Activated CD8-positive, alpha-beta memory T cell treated with anti-CD3 and anti-CD28 coated beads for 4 hours (primary cell): ENCODE measurements at places on chromosomes 7 and 10.

- no peak for DNase-seq
Measured at GRCh38 chr10:34295142-34295548, 520.0 kb downstream of the PARD3 start.

DNA sequence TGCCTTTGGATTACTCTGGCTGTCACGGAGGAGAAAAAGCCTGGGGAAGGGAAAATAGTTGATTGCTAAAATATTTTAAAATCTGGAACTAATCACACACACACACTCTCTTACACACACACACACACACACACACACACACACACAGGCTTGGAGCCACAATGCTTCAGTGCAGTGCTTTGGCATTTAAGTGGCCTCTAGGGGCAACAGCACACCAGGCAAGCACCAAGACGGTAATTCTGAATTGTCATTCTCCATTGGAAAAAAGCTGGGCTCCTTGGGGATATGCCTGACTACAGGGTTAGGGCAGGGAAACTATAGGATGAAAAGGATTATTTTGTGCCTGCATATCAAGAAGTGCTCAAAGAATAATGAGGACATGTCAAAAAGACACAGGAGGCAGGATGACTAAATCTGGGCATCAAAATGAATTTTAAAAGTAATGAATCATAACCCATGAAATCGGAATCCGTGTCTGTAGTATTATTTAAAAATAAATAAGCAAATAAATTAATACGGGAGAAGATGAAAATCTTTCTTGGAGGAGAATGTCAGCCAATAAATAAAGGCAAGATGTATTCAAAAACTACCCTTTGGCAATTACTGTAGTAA lies 30.4 kb upstream of the DDC start:
- no peak for DNase-seq

GRCh38 chr7:117479225-117480054 lies at the start of gene CFTR:
Gene CFTR (plus strand): TSS chr7:117480025. CDS start chr7:117480095, 70 bp downstream.
- no peak for DNase-seq

- DNase-seq = no peak
Measured at GRCh38 chr7:72025381-72025960, 386.7 kb downstream of the CALN1 start.

GRCh38 chr7:30463405-30464145 lies 15.0 kb downstream of the NOD1 start:
- no peak for DNase-seq

DNA sequence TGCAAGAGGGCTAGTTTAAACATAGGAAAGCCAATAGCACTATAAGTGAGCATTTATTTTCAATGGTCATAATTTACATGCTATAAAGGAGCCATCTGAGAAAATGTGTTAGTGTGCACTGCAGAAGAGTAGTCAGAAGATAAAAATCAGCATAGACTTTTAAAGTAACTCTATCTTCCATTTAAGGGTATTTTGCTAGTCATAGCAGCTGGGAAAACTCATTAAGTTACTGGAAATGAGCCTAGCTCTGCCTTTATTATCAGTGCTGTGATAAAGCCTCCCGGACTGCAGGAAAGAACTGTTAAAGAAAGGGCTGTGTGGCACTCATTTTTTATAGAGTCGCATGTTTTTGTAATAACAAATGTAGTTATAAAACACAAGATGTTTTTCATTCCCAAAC lies 825.8 kb upstream of the POM121L12 start:
- no peak for DNase-seq

- no peak for DNase-seq
Measured at GRCh38 chr7:142899661-142900060, 14.1 kb upstream of the TRPV6 start.

- DNase-seq = no peak
Measured at GRCh38 chr7:69864822-69865221, 266.5 kb downstream of the AUTS2 start.

- DNase-seq = no peak
Measured at GRCh38 chr10:25493122-25493893, 318.5 kb downstream of the GPR158 start.

- DNase-seq = no peak
Measured at GRCh38 chr7:29309041-29309854, 114.7 kb downstream of the CHN2 start.

GRCh38 chr7:36301914-36302771 lies 87.5 kb upstream of the ANLN start:
- DNase-seq = no peak

GRCh38 chr10:22648547-22648961 lies 65.8 kb downstream of the PIP4K2A start:
- no peak for DNase-seq

DNA sequence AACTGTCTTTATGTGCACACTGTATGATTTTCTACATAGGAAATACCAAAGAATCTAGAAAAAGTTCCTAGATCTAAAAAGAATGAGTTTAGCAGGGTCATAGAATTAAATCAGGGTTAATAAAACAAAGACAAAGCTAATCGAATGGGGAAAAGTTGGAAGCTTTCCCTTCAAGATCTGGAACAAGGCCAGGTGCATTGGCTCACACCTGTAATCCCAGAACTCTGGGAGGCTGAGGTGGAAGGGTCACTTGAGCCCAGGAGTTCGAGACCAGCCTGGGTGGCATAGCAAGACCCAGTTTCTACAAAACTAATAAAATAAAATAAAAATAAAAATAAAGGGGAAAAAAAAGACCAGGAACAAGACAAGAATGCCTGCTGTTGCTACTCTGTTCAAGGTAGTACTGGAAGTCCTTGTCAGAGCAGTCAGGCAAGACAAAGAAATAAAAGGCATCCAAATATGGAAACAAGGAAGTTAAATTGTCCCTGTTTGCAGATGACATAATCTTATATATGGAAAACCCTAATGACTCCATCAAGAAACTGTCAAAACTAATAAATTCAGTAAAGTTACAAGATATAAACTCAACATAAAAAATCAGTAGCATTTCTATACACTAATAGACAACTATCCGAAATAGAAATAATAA lies 76.1 kb upstream of the RHEB start:
- DNase-seq = no peak

GRCh38 chr10:79136236-79137005 lies 67.7 kb downstream of the ZMIZ1 start:
- DNase-seq = no peak

DNA sequence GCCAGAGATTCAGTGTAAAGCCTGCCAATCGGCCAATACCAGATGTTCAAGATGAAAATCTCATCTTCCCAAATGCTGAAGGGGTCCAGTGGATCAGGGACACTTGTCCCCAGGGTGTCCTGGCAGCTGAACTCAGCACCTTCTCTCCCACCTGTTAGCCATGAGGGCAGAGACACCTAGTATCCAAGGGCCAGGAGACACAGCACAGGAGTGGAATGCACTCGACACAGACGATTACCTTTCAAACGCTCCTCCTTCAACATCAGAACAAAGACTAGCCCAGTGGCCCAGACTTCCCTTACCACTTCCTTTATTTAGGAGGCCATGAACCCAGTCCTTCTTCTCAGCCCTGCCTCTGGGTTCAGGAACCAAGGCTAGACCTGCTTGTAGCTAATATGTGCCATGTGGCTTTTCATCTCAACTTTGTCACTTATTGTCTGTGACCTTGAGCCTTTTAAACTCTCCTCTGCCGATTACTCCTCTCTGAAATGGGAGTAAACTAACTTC lies 180.3 kb upstream of the PLXNA4 start:
- no peak for DNase-seq

GRCh38 chr10:113111900-113112853 lies 162.1 kb downstream of the TCF7L2 start:
- no peak for DNase-seq

GRCh38 chr10:123970927-123971286 lies 79.3 kb upstream of the CPXM2 start:
- no peak for DNase-seq
